Hepatic stellate cell (primary cell): ENCODE measurements at places on chromosomes 12 and 14.

- DNase-seq, result no peak
These were observed 19.4 kb downstream of the OTOGL start for GRCh38 chr12:80118565-80119324.

- DNase-seq, result no peak
These were observed 1.2 kb downstream of the PTPRO start for GRCh38 chr12:15323480-15323879.

DNA sequence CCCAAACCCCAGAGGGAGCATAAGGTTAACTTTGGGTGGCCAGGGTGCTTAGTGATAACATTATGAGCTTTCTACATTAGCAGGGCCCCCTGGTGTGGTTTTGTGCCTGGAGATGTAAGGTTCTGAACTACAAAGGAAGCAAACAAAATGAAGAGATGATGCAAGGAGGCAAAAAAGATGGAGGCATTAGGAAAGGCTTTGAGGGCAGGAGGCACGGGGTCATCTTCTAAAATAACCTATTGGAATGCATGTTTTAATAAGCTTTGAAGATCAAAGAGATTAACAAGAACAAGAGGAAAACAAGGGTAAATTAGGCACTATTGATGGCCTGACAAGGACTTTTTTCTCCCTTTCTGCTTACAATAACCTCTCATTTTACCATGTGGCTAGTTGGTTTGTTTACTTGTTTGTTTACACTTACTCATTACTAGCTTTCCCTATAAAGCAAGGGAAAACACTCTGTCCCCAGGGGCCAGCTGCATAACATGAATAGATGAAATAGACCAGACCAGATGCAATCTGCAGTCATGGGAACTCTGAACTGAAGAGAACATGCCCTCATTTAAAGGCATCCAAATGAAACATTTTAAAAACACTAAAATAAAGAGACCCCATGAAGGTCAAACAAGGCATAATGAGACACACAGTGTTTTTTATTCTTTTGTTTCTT is 390.3 kb downstream of the DIO2 start:
- DNase-seq, result no peak

- no peak for DNase-seq
These were observed 825.7 kb downstream of the AACS start for GRCh38 chr12:125890971-125891370.

DNA sequence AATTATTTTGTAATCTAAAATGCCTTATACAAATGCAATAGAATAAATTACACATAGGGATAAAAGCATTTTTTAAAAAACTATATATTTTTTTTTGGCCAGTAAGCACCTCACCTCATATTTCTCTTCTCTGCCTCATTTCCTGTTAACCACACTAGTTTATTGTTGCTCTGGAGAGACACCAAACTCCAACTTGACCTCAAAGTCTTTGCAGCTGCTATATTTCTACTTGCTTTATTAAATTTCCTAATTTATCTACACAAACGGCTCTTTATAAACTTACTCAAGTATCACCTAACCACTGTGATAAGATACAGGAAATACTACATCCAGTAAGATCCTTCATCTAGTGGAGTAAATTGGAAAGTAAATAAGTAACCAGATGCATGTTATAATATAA is 622.3 kb downstream of the C12orf50 start:
- no peak for DNase-seq

- no peak for DNase-seq
These were observed 224.1 kb downstream of the PHLDA1 start for GRCh38 chr12:75807494-75807893.

DNA sequence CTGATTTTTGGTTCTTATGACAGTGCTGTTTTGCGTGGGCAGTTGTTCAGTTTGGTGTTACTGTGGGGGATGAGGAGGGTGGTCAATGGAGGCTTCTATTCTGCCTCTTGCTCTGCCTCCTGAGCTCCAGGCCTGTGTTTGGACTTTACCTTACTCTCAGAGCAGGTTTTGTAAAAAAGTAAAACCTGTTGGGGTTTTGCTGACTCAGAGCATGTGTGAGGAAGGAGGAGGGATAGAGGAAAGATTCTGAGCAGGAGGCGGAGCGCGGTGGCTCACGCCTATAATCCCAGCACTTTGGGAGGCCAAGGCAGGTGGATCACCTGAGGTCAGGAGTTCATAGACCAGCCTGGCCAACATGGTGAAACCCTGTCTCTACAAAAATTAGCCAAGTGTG is 6.7 kb downstream of the A2ML1 start:
- no peak for DNase-seq

DNA sequence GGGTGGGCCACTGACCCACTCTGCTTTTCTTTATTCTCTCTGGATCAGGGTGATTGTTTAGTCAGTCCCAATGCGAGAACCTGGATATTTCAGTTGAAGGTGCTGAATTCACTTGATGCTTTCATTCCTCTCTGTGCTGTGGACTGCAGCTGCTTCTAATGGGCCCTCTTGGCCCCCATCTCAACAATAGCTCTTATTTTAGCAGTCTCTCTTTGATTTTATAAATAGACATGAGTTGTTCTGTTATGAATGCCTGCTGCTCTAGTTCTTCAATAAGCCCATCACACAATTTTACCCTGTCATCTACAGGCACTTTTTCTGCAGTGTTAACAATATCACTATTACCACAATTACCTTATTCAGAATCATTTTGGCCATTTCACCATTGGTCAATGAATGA is 54.1 kb upstream of the YARS2 start:
- no peak for DNase-seq

DNA sequence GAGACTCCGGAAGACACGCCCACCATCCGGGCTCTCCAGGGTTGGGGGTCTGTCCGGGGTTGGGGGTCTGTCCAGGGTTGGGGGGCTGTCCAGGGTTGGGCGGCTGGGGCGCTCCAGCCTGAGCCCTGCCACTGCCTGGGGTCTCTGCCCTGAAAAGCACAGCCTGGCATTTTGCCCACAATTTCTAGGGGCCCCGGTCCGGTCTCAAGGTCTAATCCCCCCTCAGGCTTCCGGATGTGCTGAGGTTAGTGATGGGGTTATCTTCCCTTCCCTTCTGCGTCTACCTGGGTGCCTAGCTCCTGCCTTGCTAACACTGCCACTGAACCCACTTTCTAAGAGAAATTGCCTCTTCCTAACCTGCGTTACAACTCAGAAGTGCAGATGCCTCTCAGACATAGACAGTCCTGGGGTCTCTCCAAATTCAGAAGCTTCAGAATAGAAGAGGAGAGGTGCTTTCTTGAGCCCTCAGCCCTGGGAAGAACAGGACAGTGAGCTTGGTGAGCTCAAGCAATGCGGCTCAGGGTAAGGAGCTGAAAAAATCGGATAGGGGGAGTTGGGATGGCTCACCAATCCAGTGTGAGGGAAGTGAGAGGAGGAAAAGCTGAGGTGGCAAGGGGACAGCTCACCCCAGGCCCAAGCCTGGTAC is 5.7 kb downstream of the LHX5 start:
- DNase-seq, result no peak

DNA sequence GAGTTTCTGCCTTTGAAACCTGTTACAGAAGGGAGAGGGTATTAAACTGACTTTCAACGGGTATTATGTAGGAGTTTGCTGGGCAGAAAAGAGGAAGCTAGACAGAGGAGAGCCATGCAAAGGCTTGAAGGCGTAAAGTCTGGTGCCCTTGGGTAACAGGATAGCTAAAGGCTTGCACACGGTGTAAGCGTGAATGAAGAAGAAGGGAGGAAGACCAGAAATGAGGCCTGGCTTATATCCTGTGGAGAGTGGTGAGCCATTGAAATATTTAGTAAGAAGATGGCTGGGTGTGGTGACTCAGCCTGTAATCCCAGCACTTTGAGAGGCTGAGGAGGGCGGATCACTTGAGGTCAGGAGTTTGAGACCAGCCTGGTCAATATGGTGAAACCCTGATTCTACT is 22.6 kb downstream of the SUDS3 start:
- DNase-seq, result no peak

DNA sequence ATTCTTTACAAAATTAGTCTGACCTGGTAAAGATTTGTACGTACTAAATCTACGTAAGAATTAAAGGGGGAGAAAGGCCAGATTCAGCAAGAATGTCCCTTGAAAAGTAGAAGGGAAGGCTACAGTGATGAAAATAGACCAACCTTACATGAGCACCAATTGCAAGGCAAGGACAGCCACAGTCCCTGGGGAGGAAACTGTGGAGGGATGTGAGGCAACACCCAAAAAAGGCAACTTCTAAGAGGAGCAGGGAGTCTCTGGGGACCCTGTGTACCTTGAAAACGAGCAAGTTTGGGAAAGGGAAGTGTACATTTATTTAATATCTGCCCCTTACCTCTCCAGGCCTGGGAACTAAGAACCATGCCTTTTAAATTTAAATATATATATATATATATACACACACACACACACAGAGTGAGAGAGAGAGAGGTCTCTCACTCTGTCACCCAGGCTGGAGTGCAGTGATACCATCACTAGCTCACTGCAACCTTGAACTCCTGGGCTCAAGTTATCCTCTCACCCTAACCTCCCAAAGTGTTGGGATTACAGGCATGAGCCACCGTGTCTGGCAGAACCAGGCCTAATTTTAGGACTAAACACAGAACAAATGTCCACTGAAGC is 56.4 kb downstream of the TMCC3 start:
- no peak for DNase-seq
